ENCODE measurements at places on chromosomes 7 and 10.

DNA sequence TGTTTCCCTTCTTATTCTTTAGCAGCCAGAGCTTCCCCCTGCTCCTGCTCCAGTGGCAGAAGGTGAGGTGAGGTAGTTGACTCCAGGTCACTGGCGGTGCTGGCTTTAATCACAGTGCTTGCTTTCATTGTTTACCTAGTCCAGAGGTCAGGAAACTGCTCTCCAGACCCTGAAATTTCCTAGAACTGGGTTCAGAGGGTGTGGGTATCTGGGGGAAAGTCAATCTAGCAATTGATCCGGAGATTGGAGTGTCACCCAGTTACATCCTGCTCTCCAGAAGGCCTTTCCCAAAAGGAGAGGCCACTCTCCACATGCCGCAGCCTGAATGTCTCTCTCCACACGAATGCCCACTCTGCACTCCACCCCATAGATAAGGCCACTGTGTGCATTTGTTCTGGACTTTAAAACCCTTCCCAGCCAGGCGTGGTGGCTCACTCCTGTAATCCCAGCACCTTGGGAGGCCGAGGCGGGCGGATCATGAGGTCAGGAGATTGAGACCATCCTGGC lies 2.1 kb upstream of the MBL2 start:
- no peak for DNase-seq

- no peak for DNase-seq
Observed at GRCh38 chr7:98996150-98996552, 117.8 kb downstream of the TRRAP start.

DNA sequence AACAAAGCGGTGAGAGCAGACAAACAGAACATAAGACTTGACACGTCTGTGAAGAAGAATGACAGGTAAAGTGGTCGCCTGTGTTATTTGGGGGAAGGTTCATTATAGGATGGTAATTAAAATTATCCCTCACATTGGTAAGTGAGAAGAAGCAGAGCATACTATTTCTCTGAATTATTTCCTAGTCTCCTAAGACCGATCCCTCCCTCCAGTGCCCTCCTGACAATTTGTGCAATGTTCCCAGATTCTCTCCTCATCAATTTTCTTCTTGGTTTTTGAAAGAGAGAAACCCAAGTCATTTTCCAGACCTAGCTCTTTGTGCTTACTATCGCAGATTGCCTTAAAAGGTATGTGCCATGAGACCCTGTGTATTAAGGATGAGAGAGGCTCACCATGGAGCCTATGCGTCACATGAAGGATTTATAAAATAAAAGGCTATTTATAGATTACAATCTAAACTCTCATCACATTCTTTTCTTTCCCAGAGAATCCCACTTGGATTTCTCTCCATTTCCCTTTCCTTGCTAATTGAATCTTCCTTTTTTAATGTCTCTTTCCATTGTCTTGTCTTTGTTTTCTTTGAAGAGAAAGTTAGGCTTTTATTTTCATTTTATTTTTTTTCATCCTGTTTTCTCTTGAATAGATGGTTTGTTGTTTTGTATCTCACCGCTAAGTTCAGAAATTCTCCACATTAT lies 112.0 kb downstream of the PPP1R3A start:
- no peak for DNase-seq

- DNase-seq, result no peak
Observed at GRCh38 chr7:19530261-19530660, 178.6 kb downstream of the POLR1F start.
